ENCODE measurements at places on chromosomes 1 and 21.

DNA sequence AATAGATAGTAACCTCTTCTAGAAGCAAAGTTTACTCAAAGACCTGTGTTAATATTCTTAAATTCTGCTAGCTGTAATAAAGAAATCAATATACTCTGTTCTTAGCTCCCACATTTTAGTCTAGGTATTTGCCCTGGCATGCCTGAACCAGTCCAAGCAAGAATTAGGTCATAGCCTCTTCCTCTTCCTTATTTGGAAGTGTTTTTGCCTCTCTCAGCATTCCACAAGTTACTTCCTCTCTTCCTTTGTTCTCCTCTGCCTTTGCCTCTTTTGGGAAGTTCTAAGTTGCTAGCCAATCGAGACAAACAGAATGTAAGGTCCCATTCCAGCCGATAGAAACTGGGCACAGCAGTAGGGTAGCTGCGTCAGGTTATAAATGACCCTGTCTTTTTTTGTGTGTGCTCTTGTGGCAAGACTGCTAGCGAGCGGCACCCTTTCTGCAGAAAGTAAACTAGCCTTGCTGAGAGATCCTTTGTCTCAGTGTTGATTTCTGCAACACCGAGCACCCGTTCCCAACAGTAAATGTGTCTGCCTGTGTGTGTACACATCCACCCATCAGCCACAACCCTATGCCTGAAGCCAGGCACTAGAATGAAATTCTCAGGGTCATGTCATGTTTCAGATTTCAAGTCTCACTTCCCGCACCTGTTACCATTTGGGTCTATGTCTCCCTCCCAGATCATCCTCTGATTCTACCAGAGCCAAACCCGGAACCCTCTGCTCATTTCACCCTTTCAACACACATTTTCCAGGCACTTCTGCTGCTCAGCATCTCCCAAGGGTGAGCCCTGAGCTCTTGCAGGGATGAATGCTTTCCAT lies 37.5 kb downstream of the LRRC3 start:
- DNase-seq, result no peak

- DNase-seq, result no peak
Observed at GRCh38 chr1:8871965-8872399, 6.5 kb downstream of the ENO1 start.

- no peak for DNase-seq
Observed at GRCh38 chr1:18032172-18032859, 75.3 kb upstream of the IGSF21 start.

GRCh38 chr1:1088029-1088800 lies 14.1 kb upstream of the RNF223 start:
- DNase-seq, result no peak

DNA sequence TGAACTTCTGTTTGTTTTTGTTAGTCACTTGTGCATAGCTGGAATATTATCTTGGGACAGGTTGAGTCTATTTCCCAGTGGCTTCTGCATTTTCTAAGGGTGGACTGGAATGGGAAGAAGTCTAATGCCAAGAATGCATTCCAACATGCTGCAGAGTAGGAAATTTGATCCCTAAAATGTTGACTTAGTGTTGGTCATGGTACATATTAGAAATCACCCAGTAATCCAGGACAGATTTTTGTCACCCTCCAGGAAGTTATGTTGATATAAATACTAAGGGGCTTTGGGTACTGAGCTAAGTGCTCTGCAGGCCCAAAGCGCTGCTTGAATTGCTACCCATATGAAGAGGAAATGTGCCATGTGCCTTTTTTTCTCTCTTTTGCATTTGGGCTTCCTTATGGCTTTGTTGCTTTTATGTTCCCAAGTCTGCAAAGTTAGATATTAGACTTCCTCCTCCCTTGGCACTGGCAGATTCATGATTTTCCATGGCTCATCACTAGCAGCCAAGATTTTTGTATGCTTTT lies 10.0 kb downstream of the ARID1A start:
- no peak for DNase-seq

DNA sequence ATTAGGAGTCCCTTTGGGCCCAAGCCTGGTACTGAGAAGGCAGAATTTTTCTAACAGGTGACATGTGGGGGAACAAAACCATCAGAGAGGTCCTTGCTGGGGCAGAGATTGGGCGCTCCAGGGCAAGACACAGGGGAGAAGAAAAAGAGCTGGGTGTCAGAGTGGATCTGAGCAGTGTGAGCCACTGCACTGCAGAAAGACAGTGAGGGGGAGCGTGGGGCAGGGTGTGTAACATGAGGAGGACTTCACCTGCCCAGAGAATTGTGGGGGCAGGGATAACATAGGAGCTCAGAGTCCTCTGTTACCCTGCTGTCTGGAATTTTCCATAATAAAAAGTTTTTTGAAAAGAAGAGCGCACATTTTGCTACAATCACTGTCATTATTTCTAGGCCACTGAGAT lies 25.5 kb upstream of the CSF3R start:
- no peak for DNase-seq

- no peak for DNase-seq
Observed at GRCh38 chr21:33684923-33685560, 42.7 kb downstream of the ITSN1 start.

DNA sequence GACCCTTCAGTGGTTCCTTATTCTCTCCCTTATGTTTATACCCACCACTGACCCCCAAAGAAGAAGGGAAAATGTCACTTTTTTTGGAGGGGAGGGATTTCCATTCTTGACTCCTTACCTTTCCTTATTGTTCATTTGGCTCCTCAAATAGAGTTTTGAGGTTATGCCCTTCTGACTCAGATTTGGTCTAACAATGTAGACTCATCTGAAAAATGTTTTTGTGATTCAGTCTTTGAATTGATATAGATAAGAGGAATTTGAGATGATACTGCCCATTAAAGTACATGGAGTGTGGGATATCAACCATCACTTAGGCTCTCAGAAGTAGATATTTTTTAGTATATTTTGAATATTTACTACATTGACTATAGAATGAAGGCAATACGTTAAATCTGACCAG lies 16.1 kb downstream of the USP1 start:
- DNase-seq, result no peak

DNA sequence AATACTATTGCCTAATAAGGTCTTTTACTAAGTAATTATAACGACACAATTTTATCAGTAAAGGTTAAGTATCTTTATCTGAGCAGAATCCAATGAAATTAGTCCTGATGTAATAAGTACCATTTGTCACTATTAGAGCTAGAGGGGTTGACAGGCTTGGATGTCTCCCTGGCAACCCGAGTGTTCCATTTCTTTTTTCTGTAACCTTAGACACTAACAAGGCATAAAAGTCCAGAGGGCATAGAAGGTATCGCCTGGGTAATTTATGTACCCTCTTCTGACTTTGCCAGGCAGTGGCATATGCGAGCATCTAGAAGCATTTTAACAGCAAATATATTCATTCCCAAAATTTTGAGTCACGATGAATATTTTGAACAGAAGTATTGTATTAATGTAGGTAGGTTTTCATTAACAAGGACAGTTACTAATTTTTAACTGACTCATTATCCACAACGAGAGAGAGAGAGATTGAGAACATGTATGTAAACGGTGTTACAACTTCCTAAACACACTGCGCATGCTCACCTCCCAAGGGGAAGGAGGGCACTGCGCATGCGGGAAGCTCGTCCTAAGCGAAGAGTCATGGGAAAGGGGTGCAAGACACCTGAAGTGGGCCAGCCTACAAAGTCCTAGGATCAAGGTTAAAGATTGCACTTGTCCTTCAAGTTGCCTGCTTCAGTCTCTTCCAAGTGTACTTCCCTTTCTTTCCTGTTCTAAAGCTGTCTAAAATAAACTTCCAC lies 423.9 kb downstream of the DSCAM start:
- no peak for DNase-seq

- no peak for DNase-seq
Observed at GRCh38 chr1:95627244-95627643, 393.2 kb downstream of the RWDD3 start.

DNA sequence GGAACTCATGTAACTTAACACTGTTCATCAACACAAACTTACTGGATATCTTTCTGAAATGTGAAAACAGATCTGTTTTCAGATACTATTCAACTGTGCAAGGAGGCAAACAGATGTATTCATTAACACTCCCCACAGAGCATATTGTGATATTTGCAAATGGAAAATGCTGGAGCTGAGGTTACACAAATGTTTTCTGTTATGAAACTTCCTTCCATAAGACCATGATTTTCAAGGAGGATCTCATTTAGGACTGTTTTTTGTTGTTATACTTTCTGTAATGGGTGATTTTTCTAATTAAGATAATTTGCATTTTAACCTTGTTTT lies 56.1 kb downstream of the GABPA start:
- no peak for DNase-seq

DNA sequence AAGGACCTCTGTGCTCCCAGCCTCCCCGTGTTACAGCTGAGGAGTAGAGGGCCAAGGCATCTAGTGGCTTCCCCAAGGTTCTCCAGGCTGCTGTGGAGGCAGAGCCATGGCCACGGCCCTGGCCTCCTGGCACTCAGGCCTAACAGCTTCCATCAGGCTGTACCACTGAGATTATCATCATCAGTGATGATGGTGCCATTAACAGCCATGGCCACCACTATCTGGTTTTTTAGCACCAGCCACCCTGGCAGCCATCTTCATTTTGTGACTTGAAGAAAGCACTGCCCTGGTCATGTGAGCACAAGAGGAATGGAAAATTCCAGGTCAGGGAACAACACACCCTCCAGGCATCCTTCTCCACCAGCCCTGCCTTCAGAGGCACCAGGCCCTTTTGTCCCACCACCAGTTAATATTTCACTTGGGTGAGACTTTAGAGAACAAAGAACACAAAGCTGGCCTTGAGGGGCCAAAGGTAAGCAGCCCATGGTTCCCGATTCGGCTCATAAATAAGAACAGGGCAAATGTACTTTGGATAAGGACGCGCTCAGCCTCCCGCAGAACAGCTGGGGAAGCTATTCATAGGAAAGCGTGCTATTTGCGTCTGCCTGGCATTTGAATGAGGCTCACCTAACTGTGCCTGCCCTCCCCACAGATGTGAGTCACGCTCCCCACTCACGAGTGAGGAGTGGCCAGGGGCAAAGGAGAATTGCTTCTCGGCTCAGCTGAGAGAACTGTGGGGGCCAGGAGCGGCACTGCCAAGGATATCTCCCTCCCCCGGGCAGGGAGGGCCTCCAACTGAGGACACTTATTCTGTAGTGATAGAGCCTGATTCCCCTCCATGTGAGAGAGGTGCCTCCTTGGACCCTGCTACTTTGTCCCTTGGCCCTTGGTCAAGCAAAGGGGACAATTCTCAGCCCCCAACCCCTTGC lies 95.6 kb downstream of the CD58 start:
- DNase-seq, result no peak

- no peak for DNase-seq
Observed at GRCh38 chr1:83318366-83318765, 680.6 kb downstream of the TTLL7 start.

DNA sequence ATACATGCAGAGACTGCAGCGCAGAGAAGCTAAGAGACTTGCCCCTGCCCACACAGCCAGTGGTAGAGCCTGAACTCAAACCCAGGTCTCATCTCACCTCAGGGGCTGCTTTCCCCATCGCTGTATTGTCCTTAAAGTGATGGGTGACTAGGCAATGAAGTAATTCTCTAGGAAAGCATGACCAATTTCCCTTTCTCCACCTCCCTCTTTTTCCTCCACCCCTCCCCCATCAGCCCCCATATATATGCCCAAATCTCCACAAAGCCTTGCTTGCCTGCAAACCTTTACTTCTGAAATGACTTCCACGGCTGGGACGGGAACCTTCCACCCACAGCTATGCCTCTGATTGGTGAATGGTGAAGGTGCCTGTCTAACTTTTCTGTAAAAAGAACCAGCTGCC lies at the start of gene IL24:
IL24 (plus strand) TSS at position 269 of the 400 bp plus-strand sequence. CDS start 390 bp downstream, outside the sequence.
- DNase-seq, result peak; percentile 74
